Fibroblast of the conjunctiva (primary cell): ENCODE measurements at places on chromosomes 5 and 9.

GRCh38 chr9:117405950-117406705, 8.7 kb downstream of the ASTN2 start:
- DNase-seq, result no peak

- DNase-seq, result no peak
Observed at GRCh38 chr5:1199649-1200494, 1.5 kb upstream of the SLC6A19 start.

DNA sequence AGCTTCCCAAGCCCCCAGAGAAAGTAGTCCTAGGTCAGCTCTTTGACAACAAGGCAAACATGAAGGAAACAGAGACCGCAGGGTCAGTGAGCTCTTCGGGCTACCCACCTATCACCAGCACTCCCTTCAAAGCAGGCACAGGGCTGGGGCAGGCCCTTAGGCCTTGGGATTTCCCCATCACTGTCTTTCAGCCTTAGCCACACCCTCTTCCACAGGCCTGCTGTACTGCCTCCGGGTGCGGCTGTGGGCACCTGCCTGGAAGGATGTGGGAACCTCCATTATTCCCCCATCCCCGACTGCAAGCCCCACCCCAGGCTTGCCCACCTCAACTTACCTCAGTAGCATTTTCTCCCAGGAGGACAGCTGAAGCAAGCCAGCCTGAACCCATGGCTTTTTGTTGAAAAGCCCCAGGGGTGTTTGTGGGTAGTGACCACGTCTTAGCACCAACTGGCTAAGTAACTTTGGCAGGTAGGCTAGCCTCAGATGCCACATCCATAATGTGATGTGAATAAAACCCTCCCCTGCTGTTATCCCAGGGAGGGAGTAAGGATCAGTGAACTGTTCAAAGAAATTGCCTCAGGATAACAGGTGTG, 100.2 kb downstream of the PIK3R1 start:
- DNase-seq, result no peak

DNA sequence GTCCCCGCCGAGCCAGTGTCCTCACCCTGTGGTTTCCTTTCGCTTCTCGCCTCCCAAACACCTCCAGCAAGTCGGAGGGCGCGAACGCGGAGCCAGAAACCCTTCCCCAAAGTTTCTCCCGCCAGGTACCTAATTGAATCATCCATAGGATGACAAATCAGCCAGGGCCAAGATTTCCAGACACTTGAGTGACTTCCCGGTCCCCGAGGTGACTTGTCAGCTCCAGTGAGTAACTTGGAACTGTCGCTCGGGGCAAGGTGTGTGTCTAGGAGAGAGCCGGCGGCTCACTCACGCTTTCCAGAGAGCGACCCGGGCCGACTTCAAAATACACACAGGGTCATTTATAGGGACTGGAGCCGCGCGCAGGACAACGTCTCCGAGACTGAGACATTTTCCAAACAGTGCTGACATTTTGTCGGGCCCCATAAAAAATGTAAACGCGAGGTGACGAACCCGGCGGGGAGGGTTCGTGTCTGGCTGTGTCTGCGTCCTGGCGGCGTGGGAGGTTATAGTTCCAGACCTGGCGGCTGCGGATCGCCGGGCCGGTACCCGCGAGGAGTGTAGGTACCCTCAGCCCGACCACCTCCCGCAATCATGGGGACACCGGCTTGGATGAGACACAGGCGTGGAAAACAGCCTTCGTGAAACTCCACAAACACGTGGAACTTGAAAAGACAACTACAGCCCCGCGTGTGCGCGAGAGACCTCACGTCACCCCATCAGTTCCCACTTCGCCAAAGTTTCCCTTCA, 1.4 kb downstream of the GLIS3 start:
- DNase-seq, result no peak

GRCh38 chr9:37417857-37418618, 4.5 kb upstream of the GRHPR start:
- no peak for DNase-seq

DNA sequence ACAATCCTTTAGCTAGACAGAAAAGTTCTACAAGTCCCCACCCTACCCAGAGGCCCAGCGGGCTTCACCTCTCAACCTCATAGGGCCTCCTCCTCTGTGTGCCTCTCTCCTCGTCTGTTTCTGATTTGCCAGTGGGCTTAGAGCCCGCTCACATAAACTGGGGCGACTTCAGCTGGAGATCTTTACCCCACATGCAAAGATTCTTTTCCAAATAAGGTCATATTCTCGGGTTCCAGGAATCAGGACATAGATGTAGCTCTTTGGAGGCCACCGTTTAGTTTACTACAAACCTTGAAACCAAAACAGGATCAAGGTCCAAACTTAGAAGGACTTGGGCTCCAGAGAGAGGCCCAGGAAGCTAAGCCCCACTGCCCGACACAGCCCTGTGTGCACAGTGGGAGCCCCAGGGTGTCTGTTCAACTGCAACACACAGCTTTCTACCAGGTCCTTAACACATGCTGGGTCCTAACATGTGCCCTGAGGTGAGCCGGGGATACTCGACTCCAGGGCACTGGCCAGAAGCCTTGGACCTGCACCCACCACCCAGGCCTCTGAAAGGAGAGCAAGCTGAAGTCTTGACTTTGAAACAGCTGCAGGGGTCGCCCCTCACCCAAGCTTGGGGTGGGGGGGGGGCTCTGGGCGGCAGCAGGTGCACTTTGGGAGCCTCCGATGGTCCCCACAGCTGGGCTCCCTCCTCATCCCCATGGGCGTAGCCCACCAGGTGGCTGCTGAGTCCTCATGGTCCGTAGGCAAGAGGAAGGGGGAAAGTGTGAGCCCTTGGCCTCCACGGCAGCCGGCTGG, 26.8 kb upstream of the SLC12A7 start:
- DNase-seq, result no peak

DNA sequence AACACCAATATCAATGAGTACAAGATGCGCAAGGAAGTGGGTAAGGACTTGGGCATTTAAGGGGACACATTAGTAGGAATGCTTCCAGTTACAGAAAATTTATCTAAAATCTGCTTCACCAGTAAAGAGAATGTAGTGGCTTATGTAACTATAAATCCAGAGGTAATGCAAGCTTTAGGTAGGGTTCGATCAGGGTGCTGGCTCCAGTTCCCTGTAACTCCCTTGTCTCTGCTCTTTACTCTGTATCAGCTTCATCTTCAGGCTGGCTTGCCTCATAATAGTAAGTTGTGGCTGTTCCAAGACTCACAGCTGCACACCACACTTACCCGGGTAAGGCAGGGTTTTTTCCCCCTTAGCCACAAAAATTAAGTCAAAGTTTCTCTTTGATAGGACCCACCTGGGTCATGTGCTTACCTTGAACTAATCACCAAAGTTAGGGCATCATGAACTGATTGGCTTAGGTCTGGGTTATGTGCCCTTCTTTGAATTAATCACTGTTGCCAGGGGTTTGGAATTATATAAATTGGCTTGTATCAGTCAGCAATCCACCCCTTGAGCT, 35.5 kb downstream of the ARHGEF37 start:
- DNase-seq, result no peak
